ENCODE measurements at places on chromosomes 7 and 10.

GRCh38 chr7:115822380-115822779 is 208.2 kb downstream of the TFEC start:
- DNase-seq = no peak

DNA sequence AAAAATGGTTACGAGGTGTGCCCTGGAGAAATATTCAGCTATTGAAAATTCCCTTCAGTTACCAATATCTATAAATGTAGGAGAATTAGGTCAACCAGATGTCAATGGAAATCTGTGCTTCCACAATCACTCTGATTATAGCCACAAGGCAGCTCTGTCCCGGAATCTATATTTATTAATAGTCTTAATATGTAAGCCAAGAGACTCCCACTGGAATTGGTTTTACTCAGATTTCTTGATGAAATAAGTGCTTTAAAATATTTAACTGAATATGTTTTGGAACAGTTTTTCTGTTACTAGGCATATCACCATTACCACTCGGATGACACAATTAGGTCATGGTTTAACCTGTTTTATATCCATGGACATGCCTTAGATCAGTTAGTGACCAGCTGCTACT is 169.6 kb downstream of the POM121L12 start:
- no peak for DNase-seq

DNA sequence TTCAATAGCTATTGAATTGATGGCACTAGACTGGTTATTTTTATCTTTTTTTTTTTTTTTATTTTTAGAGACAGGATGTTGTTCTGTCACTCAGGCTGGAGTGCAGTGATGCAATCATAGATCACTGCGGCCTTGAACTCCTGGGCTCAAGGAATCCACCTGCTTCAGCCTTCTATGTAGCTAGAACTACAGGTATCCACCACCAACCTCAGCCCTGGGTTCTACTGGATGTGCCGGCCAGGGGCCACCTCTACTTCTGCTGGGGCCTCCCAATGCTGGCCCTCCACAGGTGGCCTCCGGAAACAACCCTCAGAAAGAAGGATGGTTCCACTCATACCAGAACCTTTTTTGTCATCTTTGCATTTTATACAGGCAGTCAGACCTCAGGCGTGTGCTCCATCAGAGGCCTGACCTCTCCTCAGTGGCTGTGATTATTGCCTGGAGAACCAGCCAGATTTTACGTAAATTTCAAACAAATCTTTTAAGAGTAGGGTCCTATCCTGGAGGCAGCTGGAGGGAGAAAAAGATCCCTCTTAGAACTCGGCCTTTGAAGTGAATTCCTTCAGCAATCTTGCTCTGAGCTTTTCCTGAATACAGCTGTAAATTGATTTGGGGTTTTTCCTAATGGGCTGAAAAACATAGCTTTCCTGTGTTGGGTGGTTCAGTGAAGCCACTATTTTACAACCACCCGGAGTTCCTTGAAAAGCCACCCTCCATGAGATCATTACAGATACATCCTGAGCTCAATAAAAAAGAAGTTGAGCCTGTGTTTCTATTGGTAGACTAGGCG is 110.0 kb downstream of the SPAG6 start:
- no peak for DNase-seq

DNA sequence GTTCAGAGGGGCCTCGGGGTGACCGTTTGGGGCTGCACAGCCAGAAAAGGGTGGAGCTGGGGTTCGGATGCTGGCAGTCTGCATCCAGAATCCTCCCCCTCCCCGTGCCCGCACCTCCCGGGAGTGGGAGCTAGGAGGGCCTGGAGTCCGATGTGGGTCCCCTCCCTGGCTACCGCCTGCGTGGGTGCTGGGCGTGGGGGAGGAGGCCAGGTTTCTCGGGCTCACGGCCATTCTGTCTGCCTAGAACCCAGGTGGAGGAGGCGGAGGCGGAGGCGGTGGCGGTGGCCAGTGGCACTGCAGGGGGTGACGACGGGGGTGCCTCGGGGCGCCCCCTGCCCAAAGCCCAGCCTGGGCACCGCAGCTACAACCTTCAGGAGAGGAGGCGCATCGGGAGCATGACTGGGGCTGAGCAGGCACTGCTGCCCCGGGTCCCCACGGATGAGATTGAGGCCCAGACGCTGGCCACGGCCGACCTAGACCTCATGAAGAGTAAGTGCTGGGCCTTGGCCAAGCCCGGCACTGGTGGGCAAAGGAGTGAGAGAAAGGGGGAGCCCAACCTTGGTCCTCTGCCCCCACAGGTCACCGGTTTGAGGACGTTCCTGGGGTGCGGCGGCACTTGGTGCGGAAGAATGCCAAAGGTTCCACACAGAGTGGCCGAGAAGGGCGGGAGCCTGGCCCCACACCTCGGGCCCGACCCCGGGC is 7.0 kb downstream of the SLC4A2 start:
- DNase-seq = no peak

DNA sequence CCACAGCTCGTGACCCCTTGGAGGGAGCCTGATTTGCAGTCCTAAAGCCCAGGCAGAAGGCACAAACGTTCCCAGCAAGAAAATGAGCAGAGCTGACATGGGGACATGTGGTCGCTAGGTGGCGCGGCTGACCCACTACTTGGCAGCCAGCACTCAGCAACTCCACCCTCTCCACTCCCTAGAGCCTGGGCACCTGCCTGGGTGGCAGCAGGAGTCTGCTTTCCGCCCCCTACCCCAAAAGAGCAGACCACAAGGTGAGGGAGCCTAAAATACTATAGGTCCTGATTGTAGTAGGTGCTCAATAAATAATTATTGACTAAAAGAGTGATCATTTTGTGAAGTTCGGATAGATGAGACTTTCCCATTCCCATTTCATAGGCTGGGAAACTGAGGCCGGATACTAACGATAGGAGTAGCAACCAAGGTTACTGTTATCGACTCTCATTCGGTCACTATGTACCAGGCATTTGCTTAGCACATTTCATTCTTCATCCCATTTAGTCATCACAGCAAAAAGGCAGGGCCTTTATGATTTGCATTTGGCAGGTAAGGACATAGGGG is 57.4 kb downstream of the NEUROG3 start:
- DNase-seq = peak; percentile 81

DNA sequence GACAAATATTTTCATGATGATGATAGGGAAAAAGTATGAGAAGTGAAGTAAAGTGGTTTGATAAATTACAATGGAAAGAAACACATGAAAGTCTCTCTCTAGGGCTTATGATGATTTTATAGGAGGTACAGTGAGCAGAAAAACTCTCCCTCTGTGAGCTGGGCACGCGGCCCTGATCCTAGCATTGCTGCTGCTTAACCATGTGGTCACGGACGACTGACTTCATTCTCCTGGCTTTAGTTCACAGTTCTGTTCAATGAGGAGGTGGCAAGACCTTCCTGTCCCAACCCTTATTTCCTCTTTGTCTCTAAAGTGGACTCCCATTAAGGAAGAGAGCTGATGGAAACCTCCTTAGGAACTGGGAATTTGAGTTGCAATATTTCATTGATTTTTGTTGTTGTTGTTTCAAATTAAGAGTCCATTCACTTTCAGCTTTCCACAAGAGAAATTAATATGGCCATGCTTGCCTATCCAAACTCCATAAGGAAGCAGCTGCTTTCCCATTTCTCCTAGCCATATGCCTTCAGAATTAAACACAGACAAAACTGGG is 8.2 kb upstream of the PON3 start:
- DNase-seq = no peak

- no peak for DNase-seq
These were observed 66.1 kb upstream of the AGBL3 start for GRCh38 chr7:134920026-134920753.

DNA sequence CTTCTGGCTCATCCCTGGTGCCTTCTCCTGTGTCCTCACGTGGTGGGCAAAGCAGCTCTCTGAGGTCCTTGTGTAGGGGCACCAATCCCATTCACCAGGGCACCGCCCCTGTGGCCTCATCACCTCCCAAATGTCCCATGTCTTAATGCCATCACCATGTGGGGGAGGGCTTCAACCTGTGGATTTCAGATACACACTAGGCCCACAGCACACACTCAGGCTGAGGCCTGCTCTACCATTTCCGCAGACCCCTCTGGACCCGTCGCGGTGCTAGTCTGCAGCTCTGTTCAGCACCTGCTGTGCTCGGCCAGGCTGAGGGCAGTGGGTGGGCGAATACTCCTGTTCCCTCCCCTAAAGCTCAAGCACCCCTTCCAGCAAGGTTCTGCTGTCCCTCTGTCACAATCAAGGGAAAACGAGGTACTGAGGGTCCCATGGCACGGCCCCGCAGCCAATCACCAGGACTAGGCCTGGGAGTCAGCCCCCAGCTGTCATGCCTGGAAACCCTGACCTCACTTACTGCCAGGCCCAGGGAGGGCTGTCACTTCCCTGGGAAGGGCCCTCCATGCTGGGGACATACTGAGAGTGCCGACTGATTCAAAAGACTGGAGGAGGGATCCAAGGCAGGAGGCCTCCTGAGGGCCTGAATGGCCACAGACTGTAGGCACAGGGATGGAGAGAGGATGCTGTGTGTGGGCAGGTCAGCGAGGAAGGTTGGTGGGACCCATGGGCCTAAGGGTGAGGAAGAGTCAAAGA is 123.8 kb upstream of the RET start:
- no peak for DNase-seq

GRCh38 chr7:590731-591551 is 71.3 kb upstream of the PDGFA start:
- DNase-seq = no peak

DNA sequence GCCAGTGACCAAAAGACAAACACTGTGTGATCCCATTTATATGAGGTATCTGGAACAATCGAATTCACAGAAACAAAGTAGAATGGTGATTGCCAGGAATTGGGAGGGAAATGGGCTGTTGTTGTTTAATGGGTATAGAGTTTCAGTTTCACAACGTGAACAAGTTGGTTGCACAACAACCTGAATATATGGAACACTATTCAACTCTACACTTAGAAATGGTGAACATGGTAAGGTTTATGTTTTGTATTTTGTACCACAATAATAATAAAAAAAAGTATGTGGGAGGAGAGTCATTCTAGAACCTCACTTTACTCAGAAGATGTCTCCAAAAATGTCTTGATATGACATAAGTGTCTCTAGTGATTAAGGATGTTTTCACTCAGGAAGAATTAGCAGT is 85.2 kb upstream of the SGCE start:
- DNase-seq = no peak

DNA sequence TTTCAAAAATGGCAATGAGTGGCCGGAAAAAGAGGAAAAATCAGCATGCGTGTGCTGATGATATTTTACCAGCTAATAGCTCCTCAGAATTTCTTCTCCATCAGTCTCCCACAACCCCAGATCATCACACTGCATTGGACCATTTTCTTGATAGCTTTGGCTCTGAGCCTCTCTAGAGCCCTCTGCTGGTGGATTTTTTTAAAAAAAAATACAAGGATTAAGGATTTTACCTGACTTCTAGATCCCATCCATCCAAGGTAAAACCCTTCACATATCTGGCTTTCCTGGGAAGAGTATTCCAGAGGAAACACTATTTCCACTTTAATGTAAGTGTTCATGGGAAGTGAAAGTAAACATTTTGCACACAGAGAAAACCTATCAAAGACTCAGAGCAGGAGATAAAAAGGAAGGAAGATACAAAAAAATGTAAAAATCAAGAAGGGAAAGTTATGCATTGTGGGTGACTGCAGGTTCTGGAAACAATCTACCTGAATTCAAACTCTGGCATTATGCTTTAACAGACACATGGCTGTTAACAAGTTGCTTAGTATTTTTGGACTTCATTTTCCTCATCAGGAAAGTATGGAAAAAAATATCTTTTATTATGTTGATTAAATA is 380.9 kb downstream of the LRRTM3 start:
- DNase-seq = no peak

- DNase-seq = no peak
These were observed 26.3 kb upstream of the CCDC7 start for GRCh38 chr10:32419615-32420014.

GRCh38 chr10:73646598-73647041 is 5.3 kb upstream of the MYOZ1 start:
- DNase-seq = no peak

DNA sequence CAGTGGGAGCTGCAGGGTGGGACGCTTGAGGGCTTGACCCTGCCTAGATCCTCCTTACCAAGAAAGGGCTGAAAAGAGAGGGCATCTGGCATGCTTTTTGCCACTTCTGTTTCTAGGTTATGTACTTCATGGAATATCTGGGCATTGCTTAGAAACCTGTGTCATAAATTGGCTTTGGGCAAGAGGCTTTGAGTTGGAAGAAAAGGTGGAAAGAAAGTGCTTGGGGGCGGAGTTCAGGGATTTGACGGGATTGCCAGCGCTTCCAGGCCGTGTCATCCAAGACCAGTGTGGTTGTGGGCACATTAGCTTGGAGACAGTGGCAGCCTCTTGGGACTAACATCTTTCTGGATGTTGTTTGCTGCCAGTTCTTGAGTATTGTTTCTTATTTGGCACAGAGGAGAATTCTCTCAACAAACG is 825 bp downstream of the ZNF862 start:
- DNase-seq = no peak
